ENCODE measurements at places on chromosomes 11 and 22.

- DNase-seq, result peak; percentile 92
These were observed 88.1 kb downstream of the KCNQ1 start for GRCh38 chr11:2532704-2533586.

DNA sequence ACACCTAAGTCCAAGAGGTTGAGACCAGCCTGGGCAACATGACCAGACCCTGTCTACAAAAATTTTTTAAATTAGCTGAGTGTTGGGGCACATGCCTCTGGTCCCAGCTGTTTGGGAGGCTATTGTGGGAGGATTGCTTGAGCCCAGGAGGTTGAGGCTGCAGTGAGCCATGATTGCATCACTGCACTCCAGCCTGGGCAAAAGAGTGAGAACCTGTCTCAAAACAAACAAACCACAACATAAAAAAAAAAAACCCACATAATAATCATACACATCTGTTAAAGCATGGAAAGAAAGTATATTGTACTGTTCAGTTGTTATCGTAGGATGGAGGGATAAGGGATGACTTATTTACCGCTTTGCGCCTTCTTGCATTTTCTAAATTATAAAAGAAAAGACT, 35.9 kb upstream of the GRK2 start:
- no peak for DNase-seq

DNA sequence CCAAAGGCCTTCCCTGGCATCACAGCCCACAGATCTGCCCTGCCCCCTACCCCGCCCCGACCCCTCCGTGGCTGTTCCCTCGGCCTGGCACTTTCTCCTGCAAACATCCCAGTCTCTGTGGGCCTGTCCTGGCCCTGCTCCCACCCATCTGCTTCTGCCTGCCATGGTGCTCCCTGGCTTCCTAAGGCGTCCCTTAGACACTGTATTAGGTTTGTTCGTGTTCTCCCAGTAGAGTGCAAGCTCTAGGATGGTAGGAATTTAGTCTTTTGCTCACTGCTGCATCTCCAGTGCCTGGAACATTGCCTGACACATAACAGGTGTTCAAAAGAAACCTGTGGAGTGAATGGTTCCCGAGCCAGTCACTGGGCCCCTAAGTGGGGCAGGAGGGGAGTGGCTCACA, 69.6 kb upstream of the PITPNB start:
- DNase-seq, result no peak

GRCh38 chr22:24011735-24012068, 598 bp downstream of the CABIN1 start:
- no peak for DNase-seq

- DNase-seq, result no peak
These were observed 246.2 kb downstream of the GRM5 start for GRCh38 chr11:88819616-88820015.

DNA sequence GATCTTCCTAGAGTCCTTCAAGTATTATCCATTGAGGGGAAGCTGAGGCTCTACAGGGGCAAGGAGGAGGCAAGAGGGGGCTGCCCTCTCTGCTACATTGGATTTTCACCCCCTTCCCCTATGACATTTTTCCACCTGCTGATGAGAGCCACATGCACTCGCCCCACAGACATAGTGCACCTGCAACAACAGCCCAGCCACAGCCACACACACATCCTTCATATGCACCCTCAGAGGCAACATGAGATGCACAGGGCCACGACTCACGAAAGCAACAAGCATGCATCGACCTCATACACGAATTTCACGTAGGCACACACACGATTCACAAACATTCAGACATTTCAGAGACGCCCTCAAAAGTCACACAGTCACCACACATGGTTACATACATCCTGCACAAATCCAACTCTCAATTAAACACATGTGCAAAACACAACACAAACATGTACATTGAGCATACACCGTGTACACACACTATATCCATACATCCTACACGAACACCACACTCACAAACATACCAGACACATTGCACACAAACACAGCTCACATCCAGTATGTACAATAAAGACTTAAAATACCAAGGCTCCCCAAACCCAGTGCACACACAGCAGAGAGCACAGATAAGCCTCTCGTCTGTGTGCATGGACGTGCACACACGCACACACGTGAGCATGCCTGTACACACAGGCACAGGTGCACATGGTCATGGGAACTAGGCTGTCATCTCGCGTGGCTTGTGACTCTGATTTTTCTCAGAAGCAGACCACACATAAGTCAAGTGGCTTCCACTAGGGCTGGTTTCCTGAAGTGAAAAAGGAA, 6.3 kb upstream of the LRRC32 start:
- no peak for DNase-seq

GRCh38 chr22:19886605-19887255, 32.1 kb upstream of the GNB1L start:
- DNase-seq, result no peak

- DNase-seq, result no peak
These were observed 13.3 kb upstream of the IL10RA start for GRCh38 chr11:117972629-117973502.

GRCh38 chr11:93392867-93393266, 62.3 kb downstream of the DEUP1 start:
- no peak for DNase-seq

DNA sequence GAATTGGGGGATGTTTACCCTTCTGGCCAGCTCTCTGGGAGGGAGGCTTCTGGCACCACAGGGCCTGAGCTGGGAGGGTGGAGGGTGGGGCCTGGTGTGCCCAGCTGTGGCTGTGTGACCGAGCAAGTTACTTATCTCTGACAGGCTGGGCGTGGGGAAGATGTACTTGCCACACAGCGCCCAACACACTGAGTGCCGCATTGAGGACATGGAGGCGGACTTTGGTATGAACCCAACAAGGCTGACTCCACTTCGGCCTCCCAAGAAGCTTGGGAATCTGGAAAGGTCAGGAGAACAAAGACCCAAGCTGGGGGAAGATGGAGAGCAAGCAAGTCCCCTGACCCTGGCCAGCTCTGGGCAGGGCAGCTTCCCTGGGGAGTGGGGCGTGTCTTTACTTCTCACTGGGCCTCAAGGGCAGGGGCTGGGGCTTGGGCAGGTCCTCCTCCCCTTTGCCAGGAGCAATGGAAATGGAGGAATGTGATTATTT, 2.4 kb upstream of the MGAT3 start:
- DNase-seq, result no peak

GRCh38 chr11:128165572-128165971, 421.8 kb downstream of the ETS1 start:
- no peak for DNase-seq

DNA sequence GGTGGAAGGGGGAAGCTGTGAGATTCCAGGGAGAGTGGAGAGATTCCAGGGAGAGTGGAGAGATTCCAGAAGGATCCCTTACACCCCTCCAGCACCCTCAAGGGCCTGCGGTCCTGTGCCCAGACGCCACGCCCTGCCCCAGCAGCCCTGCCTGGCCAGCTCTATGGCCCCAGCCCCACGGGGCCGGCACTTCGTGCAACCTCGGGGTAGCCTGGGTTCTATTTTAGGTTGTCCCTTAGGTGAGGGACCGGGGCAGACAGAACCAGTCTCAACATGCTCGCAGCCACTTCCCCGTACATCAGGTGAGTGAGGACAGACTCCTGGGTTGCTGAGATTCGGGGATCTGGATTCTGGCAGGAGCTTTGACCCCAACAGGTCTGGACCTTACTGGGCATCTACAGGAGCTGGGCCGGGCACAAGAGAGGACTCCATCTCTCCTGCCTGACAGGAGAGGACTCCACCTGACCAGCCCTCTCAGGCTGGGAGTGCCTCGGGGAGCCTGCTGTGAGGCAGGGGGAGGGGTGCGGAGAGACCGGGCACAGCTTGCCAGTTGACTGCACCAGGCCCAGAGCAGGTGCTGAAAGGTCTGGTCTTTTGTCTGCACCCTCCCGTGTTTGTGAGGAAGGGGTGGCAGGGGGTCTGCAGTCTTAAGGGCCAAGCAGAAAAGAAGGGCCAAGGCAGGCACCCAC, 8.5 kb upstream of the ADORA2A start:
- no peak for DNase-seq

GRCh38 chr11:83249972-83250593, 36.1 kb downstream of the CCDC90B start:
- DNase-seq, result no peak

All from stimulated activated CD4-positive, alpha-beta T cell treated with anti-CD3 and anti-CD28 coated beads, TNF-alpha, amount 100 ng/mL, for 1 hour (primary cell).